Dermis microvascular lymphatic vessel endothelial cell (primary cell): ENCODE measurements at places on chromosomes 7 and 10.

DNA sequence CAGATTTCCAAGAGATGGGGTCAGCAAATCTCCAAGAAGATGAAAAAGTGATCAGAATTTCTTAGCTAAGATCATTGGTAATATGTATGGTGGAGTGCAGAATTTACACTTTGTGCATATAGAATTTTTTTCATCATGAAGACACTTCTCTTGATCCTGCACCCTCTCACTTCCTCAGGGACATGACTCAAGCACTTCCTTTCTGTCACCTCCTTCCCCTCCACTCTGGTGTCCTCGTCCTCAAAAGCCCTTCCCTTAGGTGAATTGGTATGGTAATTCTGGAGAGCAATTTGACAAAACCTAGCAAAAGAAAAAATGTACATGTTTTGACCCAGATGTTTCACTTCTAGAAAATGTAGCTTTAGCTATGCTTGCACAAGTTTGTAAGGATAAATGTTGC lies 18.1 kb downstream of the CALN1 start:
- no peak for DNase-seq

DNA sequence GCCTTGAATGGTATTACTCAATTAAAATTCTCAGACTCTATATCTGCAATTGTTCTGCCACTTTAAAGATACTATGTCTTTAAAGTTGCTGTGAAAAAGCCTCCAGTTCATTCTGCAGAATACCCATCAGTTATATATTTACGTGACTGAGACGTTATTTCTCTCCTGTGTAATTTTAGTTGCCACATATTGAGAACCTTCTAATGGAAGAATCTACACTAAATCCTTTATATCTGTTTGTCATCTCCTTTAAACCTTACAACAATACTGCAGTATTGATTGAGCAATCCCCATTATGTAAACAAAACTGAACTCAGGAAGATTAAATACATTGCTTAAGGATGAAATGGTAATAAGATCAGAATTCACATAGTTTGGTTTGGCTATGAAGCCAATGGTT lies 30.0 kb downstream of the GPR141 start:
- DNase-seq: no peak

- no peak for DNase-seq
Observed at GRCh38 chr7:93992421-93993110, 11.6 kb downstream of the BET1 start.

- peak; percentile 94 for DNase-seq
Observed at GRCh38 chr7:27112955-27113949, 10.8 kb upstream of the HOXA2 start.

DNA sequence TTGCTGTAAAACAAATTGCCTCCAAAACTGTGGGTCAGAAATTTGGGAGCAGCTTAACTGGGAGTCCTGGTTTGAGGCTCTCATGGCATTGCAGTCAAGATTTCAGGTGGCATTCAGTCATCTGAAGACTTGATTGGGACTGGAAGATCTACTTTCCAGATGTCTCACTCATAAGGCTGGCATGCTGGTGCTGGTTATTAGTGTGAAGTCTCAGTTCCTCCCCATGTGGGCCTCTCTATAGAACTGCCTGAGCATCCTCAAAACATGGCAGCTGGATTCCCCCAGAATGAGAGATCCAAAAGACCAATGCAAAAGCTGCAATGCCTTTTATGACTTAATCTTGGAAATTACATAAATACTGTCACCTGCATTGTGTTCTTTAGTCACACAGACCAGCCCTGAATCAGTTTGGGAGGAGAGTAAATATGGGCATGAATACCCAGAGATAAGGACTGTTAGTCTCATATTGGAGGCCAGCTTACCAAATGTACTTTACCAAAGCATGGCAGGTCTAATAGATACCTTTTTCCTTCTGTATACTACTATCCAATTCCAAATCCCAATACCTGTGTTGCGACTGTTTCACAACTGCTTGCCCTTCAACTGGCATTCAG lies 6.5 kb upstream of the HERPUD2 start:
- DNase-seq: no peak

- no peak for DNase-seq
Observed at GRCh38 chr7:157432541-157432956, 95.7 kb downstream of the DNAJB6 start.

DNA sequence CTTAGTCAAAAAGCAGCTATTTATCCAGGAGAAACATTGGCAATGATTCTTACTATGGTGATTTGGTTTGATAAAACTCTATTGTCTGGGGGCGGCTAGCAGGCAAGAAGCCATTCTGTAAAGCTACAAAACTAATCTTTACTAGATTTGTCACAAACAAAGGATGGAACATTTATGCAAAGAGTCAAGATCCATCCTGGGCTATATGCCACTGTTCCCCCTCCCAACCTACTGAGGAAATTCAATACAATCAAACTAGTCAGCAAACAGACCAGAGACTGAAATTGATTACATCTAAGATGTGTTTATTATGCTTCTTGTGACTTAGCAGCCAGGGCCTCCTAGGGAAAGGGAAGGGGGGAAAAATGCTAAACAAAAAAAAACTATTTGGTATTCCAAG lies 397.6 kb downstream of the GPAM start:
- no peak for DNase-seq

GRCh38 chr7:21579341-21580072 lies 36.7 kb downstream of the DNAH11 start:
- no peak for DNase-seq

- DNase-seq: no peak
Observed at GRCh38 chr10:64760371-64760770, 1239.2 kb downstream of the REEP3 start.

GRCh38 chr10:103696094-103696410 lies 159.3 kb downstream of the SH3PXD2A start:
- DNase-seq: no peak

DNA sequence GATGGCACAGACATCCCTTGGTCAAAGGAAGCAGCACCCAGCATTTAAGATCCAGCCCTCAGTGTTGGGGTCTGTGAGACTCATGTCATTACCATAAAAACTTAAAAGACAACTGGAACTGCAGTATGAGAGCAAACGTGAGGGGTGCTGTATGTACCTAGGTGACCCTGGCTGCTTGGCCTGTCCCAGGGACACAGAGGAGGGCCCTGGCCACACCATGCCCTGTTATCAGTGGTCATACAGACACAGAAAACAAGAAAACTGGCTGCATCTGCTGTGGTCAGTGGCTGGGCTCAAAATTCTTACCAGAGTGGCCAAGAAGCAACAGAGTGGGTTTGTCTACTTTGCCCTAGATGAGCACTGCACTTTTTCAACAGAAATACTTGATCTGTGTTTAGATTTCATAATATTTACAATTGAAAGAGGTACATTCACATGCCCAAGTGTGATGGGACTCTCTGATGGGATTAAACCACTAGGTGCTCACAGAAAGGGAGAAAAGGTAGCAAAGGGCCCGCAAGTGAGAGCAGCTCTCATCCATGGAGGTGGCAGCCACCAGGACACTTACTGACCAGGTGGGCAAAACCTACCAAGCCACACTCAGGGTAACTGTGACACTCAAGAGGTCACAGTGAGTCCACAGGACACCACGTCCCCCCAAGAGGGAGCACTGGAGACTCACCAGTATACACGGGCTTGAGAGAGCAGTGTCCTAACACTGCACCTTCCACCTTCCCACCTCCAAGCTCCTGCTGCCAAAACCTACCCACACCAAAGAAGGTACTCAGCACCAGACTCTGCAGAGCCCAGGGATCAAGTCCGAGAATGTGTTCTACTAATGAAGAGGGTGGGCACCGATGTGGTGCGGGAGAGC lies 68.1 kb upstream of the CAMK2B start:
- no peak for DNase-seq

- DNase-seq: no peak
Observed at GRCh38 chr7:142812437-142813215, 41.9 kb downstream of the PRSS2 start.

- no peak for DNase-seq
Observed at GRCh38 chr10:80458638-80459037, 4.5 kb downstream of the TSPAN14 start.

GRCh38 chr10:6579904-6580278 lies at the start of gene PRKCQ:
Gene PRKCQ, minus strand, starts transcription at chr10:6580276. Its CDS starts 65,141 bp downstream, at chr10:6515135.
- peak; percentile 27 for DNase-seq

- DNase-seq: no peak
Observed at GRCh38 chr10:18008986-18009385, 57.3 kb downstream of the SLC39A12 start.

DNA sequence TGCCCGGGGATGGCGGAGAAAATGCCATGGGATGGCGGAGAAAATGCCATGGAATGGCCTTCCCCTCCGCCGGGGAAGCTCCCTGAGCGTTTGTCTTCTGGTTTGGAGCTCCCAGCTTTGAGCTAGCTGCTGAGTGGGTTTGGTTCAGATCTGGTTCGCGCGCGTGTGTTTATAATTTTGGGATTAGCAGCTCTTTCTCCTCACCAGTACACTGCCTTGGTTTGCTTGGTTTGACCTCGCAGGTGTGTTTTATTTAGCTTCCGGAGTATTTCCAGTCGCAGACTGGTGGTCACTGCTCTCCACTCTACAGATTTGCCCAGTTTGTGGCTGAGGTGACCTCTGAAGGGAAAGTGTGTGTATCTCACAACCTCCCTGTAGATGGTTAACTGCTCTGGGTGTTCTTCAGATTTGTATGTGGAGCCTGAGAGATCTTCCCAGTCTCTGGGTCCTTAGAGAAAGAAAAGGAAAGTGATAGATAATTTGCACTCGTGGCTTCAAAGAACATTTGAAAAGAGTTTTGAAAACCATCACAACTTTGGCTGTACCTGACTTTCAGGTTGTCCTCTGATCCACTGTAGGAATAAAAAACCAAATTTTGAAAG lies 597 bp downstream of the ZNF277 start:
- DNase-seq: no peak

DNA sequence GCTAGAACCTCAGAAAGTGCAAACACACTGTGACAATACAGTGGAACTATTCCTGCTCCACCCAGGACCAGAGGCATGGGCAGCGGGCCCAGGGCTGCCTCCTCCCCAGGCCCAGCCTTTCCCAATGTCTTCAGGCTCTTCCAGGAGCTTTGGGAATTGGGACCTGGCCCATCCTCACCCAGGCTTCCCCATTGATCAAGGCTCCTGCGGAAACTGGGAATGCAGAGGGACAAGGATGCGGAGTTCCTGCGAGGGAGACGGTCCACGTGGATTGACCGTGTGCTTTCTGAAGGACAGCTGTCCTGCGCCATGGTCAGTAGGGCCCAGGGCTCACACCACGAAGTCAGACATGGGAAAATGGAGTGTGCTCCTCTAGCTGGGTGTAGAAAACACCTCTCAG lies 56.6 kb downstream of the CSGALNACT2 start:
- no peak for DNase-seq

- DNase-seq: no peak
Observed at GRCh38 chr10:22259280-22259679, 41.5 kb upstream of the EBLN1 start.

GRCh38 chr7:29189743-29190201 lies 4.8 kb upstream of the CHN2 start:
- peak; percentile 49 for DNase-seq

DNA sequence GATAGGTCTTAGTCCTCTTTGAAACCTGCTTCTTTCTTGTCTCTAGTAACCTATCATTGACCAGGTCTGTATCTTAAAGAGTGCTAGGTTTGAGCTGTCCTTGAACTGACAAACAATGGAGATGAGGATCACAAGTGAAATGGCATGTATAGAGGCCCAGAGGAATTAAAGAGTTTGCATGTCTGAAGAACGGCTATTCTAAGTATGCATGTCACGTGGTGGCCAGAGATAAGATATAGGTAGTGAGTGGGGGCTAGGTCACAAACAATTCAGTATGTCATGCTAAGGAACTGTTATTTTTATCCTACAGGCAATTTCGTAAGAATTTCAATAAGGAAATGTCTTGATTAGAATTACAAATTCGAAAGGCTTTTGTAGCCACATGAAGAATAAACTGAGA lies 95.3 kb downstream of the SUGCT start:
- DNase-seq: no peak

DNA sequence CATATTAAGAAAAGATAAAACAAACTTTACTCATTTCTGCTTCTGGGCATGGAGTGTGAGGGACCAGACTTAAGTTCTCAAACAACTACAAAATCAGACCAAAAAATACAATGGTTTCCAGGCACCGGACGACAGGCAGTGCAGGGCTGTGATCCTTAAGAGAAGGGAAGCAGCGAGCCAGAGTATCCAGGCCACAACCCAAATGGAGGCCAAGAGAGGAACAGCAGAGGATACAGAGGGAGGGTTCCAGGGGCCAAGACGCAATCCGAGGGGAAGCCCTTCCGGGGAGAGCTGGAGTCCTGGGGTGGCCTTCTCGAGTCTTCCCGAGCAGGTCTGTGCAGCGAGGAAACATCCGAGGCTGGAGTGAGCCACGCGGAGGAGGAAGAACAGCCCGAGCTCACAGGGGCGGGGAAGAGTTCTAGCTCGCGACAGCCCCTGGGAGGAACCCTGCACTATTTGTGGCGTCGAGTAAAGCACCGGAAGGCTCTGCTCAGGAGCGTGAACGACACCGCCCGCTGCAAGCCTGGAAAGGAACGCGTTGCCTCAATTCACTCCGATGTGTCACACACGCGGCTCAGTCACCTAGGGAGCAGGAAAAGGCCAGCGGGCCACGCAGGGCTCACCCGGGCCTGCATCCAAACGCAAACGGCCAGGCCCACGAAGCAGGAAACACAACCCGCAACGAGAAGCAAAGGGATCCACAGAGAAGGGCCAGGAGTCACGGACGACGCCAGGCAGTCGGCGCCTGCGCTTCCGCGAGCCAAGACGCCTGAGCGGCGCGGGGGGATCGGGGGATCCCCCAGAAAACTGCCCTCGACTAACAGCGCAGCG lies 933 bp upstream of the RNF32 start:
- no peak for DNase-seq

- DNase-seq: peak; percentile 44
Observed at GRCh38 chr10:29119374-29119773, 169.5 kb upstream of the LYZL1 start.

DNA sequence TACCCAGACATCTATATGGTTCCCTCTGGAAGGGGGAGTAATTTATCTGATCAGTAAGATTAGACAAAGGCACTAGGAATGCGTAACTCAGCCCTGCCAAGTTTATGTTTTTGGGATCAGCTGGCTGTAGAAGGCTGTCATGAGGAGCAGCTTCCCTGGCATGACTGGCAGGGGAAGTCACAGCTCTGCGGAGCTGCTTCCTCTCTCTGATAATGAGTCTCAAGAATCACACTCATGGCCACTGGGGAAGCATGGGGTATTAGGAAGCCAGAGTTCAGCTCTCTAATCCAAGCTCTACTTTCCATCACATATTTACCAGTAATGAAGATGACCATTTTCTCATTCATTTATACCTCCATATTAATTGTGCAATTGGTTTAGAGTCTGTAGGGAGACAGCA lies 758.9 kb downstream of the GRM8 start:
- DNase-seq: no peak

- no peak for DNase-seq
Observed at GRCh38 chr10:28946479-28946878, 269.2 kb downstream of the BAMBI start.

DNA sequence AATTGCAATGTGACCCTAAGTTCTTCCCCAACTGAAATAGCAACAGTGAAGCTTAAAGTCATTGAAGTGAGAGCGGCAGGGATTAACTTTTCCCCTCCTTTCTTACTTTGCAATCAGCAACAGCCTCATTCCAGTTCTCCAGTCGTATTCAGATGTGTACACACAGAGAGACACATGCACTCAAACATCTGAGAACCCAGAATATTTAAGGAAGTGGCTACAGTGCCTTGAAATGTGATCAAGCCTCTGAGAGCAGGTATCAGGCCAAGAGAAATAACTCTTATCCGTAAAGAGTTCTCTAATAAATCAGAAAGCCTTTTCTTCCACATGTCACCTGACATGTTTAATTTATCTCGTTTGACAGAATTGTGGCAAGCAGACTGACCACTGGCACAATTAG lies 388.9 kb upstream of the NPVF start:
- DNase-seq: no peak
